Upper lobe of left lung (tissue), 6 donors: ENCODE measurements at places on chromosomes 5 and 9.
A peak's percentile ranks its signal among the peaks of the same experiment; 100 is the strongest.

DNA sequence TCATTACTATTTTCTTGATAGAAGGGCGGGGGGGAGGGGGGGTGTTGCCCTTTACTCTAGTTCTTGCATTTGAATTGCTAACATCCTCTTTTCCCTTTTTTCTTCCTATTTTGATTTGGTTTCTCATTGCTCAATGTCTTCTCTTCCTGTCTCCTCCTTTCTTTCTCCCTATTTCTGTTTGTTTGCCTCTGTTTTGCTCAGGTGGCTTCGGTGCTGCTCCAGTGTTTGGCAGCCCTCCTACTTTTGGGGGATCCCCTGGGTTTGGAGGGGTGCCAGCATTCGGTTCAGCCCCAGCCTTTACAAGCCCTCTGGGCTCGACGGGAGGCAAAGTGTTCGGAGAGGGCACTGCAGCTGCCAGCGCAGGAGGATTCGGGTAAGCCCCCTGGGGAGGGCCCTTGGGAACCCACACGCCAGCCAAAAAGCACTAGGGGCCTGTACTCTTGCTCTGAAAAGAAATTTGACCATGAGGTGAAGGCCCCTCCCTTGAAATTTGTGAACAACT lies 48.3 kb downstream of the FAM78A start:
- peaks cover 13% of the 10 kb centered on the region for H3K4me1 ChIP-seq
- peak overlapping the region; percentile 22 for H3K4me3 ChIP-seq
- no peaks in the 10 kb centered on the region for H3K27me3 ChIP-seq
- no peak for DNase-seq
- H3K27ac ChIP-seq, result peak overlapping the region; percentile 84
- H3K36me3 ChIP-seq, result peaks cover 35% of the 10 kb centered on the region

- H3K27me3 ChIP-seq, result no peaks in the 10 kb centered on the region
- no peak overlapping the region for H3K4me3 ChIP-seq
- H3K4me1 ChIP-seq, result peaks cover 37% of the 10 kb centered on the region
- peaks cover 3% of the 10 kb centered on the region for H3K36me3 ChIP-seq
- DNase-seq, result no peak
- no peak overlapping the region for H3K27ac ChIP-seq
These were observed 6.6 kb downstream of the PCDH12 start for GRCh38 chr5:141951332-141951781.

DNA sequence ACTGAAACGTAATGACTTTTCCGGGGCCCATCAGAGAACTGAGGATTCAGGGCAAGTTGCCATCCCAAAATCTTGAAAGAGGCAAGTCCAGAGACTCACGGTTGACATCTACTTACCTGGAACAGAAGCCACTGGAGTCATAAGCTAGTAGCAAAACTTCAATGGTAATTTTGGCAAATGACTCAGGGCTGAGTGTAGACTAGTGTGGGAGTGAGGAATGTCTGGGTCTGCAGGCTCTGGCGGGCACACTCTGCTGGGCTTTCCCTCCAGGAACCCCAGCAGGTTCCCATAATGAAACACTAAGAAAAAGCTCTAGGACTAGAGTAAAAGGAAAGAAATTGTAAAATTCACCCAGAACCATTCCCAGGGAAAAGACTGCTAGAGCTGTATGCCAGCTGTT lies 122.9 kb upstream of the NFIL3 start:
- H3K36me3 ChIP-seq, result no peaks in the 10 kb centered on the region
- H3K4me3 ChIP-seq, result no peak overlapping the region
- no peaks in the 10 kb centered on the region for H3K27me3 ChIP-seq
- no peak overlapping the region for H3K27ac ChIP-seq
- H3K4me1 ChIP-seq, result no peaks in the 10 kb centered on the region

DNA sequence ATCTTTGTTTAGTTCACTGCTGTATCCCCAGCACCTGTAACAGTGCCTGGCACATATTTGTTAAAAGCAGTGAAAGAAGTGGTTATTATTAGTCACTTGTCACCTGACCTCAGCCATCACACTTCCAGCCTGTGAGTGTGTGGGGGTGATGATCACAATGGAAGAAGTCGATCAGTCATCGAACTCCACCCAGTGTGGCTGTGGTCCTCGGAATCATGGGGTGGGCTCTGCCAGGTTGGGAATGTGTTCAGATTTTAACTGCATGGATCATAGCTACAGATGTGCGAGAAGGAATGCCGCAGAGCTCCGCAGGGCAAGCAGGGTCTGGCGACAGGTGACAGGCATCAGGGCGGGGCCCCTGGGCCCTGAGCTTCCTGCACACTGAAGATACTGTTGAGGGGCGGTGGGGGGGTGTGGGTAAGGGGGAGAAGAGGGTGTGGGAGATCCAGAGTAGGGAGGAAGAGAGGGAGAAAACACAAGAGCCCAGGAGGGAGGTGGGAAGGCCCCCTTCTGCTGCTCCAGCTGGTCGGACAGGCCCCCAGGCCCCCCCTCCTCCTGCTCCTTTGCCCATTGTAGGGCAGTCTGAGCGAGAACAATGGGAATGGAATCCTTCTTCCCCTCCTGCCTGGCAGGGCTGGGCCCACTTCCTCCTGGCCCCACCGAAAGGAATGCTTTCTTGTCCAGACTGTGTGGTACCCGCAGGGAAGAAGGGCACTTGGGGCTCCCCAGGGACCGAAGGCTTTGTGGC lies 89.6 kb downstream of the SPRY4 start:
- peaks cover 8% of the 10 kb centered on the region for H3K4me1 ChIP-seq
- no peaks in the 10 kb centered on the region for H3K36me3 ChIP-seq
- no peak overlapping the region for H3K27ac ChIP-seq
- no peaks in the 10 kb centered on the region for H3K27me3 ChIP-seq
- no peak overlapping the region for H3K4me3 ChIP-seq
- no peak for DNase-seq
